ENCODE measurements at places on chromosomes 5 and 9.
A peak's percentile ranks its signal among the peaks of the same experiment; 100 is the strongest.

GRCh38 chr5:148843510-148844318, 17.3 kb downstream of the ADRB2 start:
- H3K36me3 ChIP-seq: no peaks in the 10 kb centered on the region
- DNase-seq: no peak
- no peaks in the 10 kb centered on the region for H3K27me3 ChIP-seq
- H3K4me1 ChIP-seq: no peaks in the 10 kb centered on the region
- H3K27ac ChIP-seq: no peak overlapping the region

DNA sequence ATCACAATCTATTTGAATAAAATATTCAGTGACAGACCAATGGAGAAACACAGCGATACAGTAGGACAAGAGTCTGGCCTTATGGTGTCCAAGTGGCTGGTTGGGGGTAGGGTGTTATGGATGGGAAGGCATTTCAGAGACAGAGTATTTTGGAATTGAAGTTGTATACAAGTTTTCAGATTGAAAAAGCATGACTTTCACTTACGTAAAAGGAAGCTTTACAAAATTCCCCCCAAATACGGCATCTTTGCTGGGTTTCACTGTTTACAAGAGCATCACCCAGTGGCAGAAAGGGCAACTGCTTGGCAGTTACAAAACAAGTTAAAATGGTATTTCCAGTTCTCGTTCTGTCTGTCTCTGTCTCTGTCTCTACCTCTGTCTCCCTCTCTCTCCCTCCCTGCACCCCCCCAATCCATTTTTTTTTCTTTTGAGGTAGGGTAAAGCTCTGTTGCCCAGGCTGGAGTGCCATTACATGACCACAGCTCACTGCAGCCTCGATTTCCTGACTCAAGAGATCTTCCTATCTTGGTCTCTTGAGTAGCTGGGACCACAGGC, 86.2 kb downstream of the PTPN3 start:
- no peak for DNase-seq
- peaks cover 3% of the 10 kb centered on the region for H3K36me3 ChIP-seq
- no peak overlapping the region for H3K4me3 ChIP-seq
- H3K27ac ChIP-seq: no peak overlapping the region

- no peaks in the 10 kb centered on the region for H3K4me1 ChIP-seq
- H3K4me3 ChIP-seq: no peak overlapping the region
- H3K27ac ChIP-seq: no peak overlapping the region
- DNase-seq: no peak
These were observed 725.0 kb downstream of the TLE1 start for GRCh38 chr9:80964374-80964773.

DNA sequence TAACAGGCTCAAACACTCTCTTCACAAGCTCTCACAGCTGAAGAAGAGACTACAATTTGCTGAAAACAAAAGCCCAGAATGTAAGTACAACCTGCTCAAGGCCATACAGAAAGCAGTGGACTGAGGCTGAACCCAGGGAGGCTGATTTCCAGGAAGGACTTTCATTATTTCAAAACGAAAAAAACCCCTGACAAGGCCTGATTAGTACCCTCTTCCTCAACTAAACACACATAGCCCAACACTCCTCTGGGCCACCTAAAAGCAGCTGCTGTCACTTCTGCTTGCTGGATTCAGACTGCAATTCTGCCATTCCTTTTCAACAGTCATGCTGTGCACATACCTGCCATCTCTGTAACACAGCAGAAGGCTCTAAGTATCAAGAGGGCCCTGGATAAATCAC, 18.2 kb downstream of the NRG2 start:
- no peak overlapping the region for H3K4me3 ChIP-seq
- no peaks in the 10 kb centered on the region for H3K27me3 ChIP-seq
- DNase-seq: no peak
- no peaks in the 10 kb centered on the region for H3K36me3 ChIP-seq
- peaks cover 2% of the 10 kb centered on the region for H3K4me1 ChIP-seq
- no peak overlapping the region for H3K27ac ChIP-seq

DNA sequence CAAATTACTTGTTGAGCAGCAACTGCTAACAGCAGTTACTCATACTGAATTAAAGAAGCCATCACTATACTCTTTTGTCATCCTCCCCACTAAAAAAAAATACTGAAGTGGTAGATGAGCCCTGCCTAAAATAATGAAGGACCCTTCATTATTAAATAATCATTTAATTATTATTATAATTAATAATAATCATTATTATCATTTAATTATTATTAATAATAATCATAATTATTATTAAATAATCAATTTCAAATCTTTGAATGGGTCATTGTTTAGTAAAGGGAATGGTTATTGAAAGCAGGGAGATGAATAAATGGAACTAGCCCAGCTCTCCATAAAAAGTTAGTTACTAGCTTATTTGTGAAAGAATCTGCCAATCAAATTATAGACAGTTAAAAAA, 396.4 kb downstream of the NFIB start:
- H3K4me3 ChIP-seq: no peak overlapping the region
- no peak overlapping the region for H3K27ac ChIP-seq
- DNase-seq: no peak

DNA sequence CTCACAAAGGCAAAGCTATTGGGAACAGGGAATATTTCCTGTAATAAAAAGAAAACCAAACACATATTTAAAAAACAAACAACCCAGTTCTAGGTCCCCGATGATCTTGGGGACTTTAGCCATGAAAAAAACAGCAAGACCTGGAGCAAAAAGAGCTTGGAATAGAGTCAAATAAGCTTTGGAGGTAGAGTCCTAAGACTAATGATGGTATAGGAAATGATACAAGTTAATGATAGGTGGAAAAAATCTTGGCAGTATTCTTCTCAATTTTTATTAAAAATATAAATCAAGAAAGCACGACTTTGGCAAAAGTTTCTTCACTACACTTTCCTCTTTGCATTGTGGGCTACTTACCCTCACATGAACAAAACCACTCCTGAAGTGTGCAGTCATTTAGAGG, 481.5 kb downstream of the EBF1 start:
- H3K27me3 ChIP-seq: no peaks in the 10 kb centered on the region
- H3K36me3 ChIP-seq: no peaks in the 10 kb centered on the region
- no peak overlapping the region for H3K27ac ChIP-seq
- DNase-seq: no peak

- H3K4me3 ChIP-seq: no peak overlapping the region
- H3K27me3 ChIP-seq: no peaks in the 10 kb centered on the region
- H3K36me3 ChIP-seq: no peaks in the 10 kb centered on the region
- no peaks in the 10 kb centered on the region for H3K4me1 ChIP-seq
- no peak overlapping the region for H3K27ac ChIP-seq
- DNase-seq: no peak
These were observed 70.9 kb downstream of the KCNT1 start for GRCh38 chr9:135772702-135773493.

GRCh38 chr5:68444048-68444447, 228.5 kb downstream of the PIK3R1 start:
- no peaks in the 10 kb centered on the region for H3K27me3 ChIP-seq
- DNase-seq: no peak
- H3K36me3 ChIP-seq: no peaks in the 10 kb centered on the region
- H3K4me3 ChIP-seq: no peak overlapping the region
- H3K27ac ChIP-seq: no peak overlapping the region

DNA sequence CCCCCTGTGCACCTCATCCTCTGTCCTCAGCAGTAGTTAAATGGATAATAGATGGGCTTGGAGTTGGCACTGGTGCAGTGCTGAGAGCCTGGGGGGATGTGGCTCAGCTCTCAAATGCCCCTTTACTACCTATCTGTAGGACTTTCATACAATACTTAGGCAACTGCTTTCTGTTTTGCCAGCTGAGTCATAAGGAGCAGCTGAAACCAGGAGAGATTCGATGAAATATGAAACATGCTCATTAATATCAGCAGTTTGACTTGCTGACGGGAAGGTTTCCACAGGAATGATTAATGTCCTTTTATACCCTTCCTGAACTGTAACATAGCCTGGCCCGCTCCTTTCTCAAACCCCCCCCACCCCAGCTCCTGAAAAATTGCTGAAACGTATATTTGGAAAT, 142.6 kb downstream of the SAXO1 start:
- no peak for DNase-seq
- H3K36me3 ChIP-seq: peaks cover 10% of the 10 kb centered on the region
- H3K27me3 ChIP-seq: no peaks in the 10 kb centered on the region
- H3K4me3 ChIP-seq: no peak overlapping the region
- no peak overlapping the region for H3K27ac ChIP-seq
- H3K4me1 ChIP-seq: no peaks in the 10 kb centered on the region

DNA sequence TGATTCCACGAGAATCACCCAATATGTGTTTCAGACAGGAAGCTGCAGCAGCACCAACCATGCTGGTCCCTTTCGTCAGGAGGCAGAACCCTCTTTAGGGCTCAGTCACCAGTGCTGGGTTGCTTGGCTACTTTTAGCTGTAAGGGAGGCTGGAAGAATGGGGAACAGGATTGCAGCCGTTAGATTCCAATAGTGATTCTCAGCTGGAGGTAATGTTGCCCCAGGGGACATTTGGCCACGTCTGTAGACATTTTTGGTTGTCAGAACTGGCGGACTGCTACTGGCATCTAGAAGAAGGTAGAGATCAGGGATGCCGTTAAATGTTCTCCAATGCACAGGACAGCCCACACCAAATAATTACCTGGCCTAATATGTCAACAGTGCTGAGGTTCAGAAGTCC, 81.8 kb downstream of the ANKRD33B start:
- no peak overlapping the region for H3K27ac ChIP-seq
- DNase-seq: no peak
- no peaks in the 10 kb centered on the region for H3K36me3 ChIP-seq
- no peak overlapping the region for H3K4me3 ChIP-seq

DNA sequence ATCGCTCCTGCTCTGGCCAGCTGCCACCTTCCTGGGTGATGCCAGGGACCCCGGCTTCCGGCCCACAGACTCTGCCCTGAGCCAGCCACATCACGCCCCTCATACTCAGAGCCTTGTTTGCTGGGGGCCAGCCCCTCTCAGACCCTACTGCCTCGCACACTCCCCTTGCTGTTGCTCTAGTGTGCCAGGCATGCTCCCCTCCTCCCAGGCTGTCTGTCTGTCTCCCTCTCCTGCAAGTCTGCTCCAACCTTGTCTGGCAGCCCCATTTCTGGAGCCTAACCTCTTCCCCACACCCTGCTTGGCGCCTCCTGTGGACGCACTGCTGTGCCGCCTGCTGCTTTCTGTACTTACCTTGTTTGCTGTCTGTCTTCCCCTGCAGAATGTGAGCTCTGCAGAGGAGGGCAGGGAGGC, 184.7 kb downstream of the HSPA4 start:
- H3K4me3 ChIP-seq: no peak overlapping the region
- no peaks in the 10 kb centered on the region for H3K36me3 ChIP-seq
- H3K27me3 ChIP-seq: no peaks in the 10 kb centered on the region

- no peak for DNase-seq
- no peaks in the 10 kb centered on the region for H3K27me3 ChIP-seq
- peak overlapping the region; percentile 78 for H3K4me3 ChIP-seq
- no peaks in the 10 kb centered on the region for H3K36me3 ChIP-seq
- H3K27ac ChIP-seq: peak overlapping the region; percentile 69
- H3K4me1 ChIP-seq: no peaks in the 10 kb centered on the region
These were observed 584 bp downstream of the USP20 start for GRCh38 chr9:129835860-129836223.

- peaks cover 10% of the 10 kb centered on the region for H3K36me3 ChIP-seq
- H3K27ac ChIP-seq: no peak overlapping the region
- H3K27me3 ChIP-seq: no peaks in the 10 kb centered on the region
- no peak for DNase-seq
- no peaks in the 10 kb centered on the region for H3K4me1 ChIP-seq
These were observed 22.4 kb downstream of the SCGB3A1 start for GRCh38 chr5:180568914-180569313.

- H3K36me3 ChIP-seq: no peaks in the 10 kb centered on the region
- H3K4me1 ChIP-seq: no peaks in the 10 kb centered on the region
- DNase-seq: no peak
- H3K27me3 ChIP-seq: no peaks in the 10 kb centered on the region
- H3K4me3 ChIP-seq: no peak overlapping the region
These were observed 26.2 kb downstream of the TRIM32 start for GRCh38 chr9:116713271-116713670.

DNA sequence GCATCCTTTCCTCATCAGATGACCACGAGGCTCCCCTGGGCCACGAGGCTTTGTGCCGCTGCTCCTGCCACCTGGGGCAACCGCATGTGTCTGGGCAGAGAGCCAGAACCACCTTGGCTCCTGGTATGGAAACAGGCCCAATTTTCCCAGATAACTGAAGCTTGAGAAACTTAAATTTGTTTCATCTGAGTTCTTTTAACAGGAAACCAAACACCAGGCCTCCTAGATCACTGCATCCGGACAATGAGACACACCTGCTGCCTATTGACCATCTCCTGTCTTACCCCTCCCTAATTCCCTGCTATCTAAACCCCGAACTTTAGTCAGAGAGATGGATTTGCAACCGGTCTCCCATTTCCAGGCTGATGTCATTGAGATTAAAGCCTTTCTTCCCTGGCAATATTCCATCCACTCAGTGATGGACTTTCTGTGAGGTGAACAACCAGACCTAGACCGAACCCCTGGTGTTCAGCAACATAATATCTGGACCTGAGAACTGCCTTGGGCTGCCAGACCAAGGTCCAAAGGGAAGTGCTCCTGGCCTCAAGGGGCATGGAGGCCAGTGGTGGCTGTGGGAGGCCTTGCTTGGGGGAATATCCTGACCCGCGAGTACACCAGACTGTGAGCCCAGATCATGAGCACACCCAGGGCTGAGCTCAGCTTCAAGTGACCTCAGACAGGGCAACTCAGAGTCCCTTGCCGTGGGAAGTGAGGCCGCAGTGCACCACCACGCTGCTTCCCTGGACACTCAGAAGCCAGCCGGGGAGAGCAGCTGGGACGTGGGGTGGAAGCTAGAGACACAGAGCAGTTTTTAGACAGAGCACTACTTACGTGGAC, 199.7 kb downstream of the HSPA4 start:
- H3K4me3 ChIP-seq: no peak overlapping the region
- H3K4me1 ChIP-seq: no peaks in the 10 kb centered on the region
- no peak for DNase-seq
- H3K36me3 ChIP-seq: no peaks in the 10 kb centered on the region
- no peak overlapping the region for H3K27ac ChIP-seq
- H3K27me3 ChIP-seq: no peaks in the 10 kb centered on the region

GRCh38 chr9:110065532-110065931, 142.4 kb downstream of the C9orf152 start:
- no peak for DNase-seq
- H3K4me3 ChIP-seq: no peak overlapping the region
- no peak overlapping the region for H3K27ac ChIP-seq

GRCh38 chr9:99265691-99266090, 43.6 kb downstream of the SEC61B start:
- H3K27ac ChIP-seq: no peak overlapping the region
- H3K4me1 ChIP-seq: no peaks in the 10 kb centered on the region
- no peaks in the 10 kb centered on the region for H3K36me3 ChIP-seq
- no peaks in the 10 kb centered on the region for H3K27me3 ChIP-seq
- H3K4me3 ChIP-seq: no peak overlapping the region
- DNase-seq: no peak

GRCh38 chr9:79800578-79800977, 228.8 kb downstream of the TLE4 start:
- no peak overlapping the region for H3K4me3 ChIP-seq
- H3K27ac ChIP-seq: no peak overlapping the region
- no peaks in the 10 kb centered on the region for H3K36me3 ChIP-seq
- H3K27me3 ChIP-seq: no peaks in the 10 kb centered on the region
- no peak for DNase-seq

Data from aorta (tissue), 5 donors.